ENCODE measurements at places on chromosomes 3 and 15.

- DNase-seq = no peak
Observed at GRCh38 chr3:69252141-69252540, 129.7 kb upstream of the LMOD3 start.

DNA sequence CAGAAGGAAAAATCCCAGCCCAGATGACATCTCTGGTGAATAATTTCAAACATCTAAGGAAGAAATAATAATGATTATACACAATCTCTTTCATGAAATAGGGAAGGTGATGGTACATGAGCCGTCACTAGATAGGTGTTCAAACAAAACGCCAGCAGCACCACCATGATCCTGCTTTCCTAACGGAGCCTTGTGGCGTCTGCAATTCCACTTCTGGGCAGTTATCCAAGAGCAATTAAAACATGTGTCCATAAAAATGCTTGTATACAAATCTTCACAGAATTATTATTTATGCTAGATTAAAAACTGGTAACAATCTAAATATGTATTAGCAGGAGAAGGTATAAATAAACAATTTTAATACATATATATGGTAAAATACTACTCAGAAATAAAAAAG, 33.7 kb downstream of the RTP4 start:
- DNase-seq = no peak

GRCh38 chr3:54999159-54999558, 71.3 kb upstream of the LRTM1 start:
- no peak for DNase-seq

- no peak for DNase-seq
Observed at GRCh38 chr15:59349680-59350420, 22.8 kb downstream of the MYO1E start.

- DNase-seq = peak; percentile 15
Observed at GRCh38 chr3:185253645-185254410, at the start of gene EHHADH. TSS of gene EHHADH (minus strand) at chr3:185254049. CDS start at chr3:185254022, 27 bp downstream.

DNA sequence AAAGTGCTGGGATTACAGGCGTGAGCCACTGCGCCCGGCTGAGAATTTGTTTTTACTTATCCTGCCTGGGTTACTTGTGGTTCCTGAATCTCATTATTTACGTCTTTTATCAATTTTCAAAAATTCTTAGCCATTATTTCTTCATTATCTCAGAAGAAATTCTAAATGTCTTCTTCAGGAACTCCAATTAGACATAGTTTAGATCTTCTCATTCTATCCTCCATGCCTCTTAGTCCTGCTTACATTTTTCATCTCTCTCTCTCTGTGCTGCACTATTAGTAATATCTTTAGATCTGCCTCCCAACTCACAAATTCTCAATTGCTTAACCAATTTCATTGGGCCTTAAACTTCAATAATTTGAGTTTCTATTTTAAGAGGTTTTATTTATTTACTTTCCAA, 124.4 kb upstream of the MRPS22 start:
- DNase-seq = no peak

GRCh38 chr3:66133853-66134445, 86.9 kb upstream of the SLC25A26 start:
- DNase-seq = no peak

DNA sequence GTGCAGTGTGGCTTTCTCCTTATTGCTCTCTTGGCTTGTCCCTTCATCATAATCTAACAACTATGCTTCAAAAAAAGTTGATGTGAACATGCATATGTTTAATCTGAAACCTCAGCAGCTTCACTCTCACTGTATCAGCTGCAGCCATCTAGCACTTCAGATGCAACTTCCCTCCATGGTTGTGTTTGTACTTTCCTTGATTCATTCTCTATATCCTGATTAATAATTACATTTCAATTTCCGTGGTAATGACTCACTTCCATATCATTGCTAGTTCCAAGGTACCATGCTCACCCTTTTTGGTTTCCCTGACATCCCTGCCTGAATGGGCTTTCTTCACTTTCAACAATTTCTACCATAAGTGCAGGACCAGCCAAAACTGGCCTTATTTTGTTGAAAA, 51.2 kb downstream of the MDFIC2 start:
- no peak for DNase-seq

GRCh38 chr3:168489301-168489700, 393.6 kb upstream of the GOLIM4 start:
- no peak for DNase-seq

- peak; percentile 50 for DNase-seq
Observed at GRCh38 chr15:28975766-28976179, 90.0 kb downstream of the APBA2 start.

DNA sequence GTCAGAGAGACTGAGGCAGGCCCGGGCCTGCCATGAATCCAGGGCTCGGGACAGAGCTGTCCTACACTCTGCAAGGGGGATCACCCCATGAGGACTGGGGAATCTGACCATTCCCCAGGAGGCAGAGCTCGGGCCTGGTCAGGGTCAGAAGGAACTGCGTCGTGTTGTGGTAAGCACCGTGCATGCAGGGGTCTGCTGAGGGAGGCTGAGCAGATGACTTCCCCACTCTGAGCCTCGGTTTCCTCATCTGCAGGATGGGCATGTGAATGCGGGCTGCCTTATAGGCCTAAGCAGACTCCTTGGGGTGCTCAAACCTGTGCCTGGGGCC, 61.6 kb upstream of the IQSEC1 start:
- DNase-seq = no peak

GRCh38 chr3:121722411-121722810, 27.1 kb downstream of the GOLGB1 start:
- DNase-seq = no peak

GRCh38 chr3:157465741-157466140, 29.1 kb downstream of the PTX3 start:
- no peak for DNase-seq

GRCh38 chr3:32449691-32450090, 53.0 kb downstream of the CMTM6 start:
- DNase-seq = no peak

DNA sequence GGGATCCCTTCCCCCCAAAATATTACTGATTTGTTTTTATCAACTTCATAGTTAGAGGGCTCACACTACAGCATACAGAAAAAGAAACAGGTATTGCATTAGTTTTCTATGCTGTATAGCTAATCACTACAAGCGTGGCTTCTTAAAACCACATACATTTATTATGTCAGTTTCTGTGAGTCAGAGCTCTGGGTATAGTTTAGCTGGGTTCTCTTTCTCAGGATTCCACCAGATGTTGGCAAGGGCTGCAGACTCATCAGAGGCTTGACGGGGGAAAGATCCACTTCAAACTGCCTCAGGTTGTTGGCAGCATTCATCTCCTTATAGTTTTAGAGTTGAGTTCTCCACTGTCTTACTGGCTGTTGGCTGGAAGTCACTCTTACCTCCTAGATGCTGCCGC, 328.0 kb downstream of the NLGN1 start:
- DNase-seq = no peak

GRCh38 chr3:74027121-74027520, 402.4 kb upstream of the PDZRN3 start:
- DNase-seq = no peak

- no peak for DNase-seq
Observed at GRCh38 chr15:69718916-69719315, 266.3 kb downstream of the RPLP1 start.

DNA sequence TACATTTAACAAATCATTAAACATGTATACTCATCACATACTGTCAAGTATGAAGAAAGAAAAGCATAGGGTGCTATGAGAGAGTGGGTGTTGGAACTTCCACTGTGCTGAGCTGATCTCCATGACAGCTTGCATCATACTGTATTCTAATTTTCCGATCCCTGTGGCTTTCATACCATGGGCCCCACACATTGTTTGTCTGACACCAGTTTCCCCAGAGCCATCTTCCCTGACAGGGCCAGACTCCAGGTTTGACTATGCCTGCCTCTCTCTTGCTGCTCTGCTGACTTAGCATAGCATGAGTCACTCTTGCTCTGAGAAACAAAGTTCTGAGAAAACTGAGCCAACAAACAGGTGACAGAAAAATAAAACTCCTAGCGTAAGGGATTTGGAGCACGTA, 37.0 kb upstream of the CASR start:
- no peak for DNase-seq

GRCh38 chr3:185540695-185541094, 11.7 kb downstream of the LIPH start:
- no peak for DNase-seq

- no peak for DNase-seq
Observed at GRCh38 chr3:60844256-60844655, 407.0 kb downstream of the FHIT start.

DNA sequence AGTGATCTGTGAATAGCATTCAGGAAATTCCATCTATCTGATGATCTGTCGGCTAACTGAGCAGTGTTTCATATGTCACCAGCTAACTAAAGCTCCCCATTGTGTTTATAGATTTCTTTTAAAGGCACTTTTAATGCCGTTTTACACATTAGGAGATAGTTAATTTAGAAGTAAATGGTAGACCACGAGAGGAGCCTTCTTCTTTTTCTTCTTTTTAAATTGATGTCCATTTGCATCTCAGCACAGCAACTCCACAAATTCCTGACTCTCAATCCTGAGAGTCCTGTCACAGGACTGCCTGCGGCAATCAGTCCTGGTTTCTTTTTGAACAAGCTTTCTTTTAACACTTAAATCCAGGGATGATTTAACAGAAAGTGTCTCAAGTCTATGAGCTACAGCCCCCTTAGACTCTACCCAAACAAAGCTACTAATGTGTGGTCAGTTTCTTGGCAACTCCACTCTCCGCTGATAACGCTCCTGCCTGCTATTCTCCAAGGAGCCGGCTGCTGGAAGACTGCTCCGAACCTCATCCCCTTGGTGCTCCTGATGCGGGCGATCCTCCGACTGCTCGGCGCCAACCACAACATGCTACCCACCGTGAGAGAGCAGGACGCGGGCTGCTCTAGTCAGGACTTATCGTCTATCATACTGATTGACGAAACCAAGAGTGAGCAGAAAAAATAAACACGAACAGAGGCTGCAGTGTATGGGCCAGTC, 421.4 kb downstream of the MECOM start:
- DNase-seq = no peak

GRCh38 chr3:13693441-13693840, 144.5 kb downstream of the FBLN2 start:
- no peak for DNase-seq

- no peak for DNase-seq
Observed at GRCh38 chr3:1583044-1583443, 490.2 kb downstream of the CNTN6 start.

GRCh38 chr3:72271216-72271615, 486.3 kb upstream of the PROK2 start:
- no peak for DNase-seq

DNA sequence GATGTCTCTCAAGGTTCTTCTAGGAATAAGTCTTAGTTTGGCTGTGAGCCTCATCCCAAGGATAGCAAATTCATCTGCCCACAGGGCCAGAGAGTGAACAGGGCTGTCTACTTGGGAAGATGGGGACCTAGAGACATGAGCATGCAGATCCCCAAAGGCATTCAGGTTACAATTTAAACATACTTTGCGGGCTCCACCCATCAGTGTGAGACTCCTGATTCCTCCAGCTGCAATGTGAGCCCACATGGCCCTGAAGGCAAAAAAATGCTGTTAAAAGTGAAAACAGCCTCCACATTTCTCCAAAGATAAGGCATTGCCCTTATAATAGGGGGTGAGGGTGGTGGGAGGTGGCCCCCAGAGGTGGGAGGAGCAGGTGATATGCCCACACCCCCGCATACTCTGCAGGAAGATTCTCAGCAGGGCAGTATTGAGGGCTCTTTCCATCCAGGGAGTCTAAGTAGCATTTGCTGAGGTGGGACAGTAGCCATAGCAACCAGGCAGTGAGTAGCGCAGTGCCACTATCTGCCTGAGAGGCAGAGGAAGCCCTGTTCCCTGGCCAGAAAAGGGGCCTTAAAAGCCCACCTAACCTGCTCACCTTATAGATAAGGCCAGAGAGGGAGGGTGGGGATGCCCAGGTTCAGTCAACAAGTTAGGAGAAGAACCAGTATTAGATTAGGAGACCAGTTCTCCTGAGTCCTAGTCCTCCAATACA, 31.2 kb downstream of the TGM4 start:
- DNase-seq = no peak

GRCh38 chr3:188830893-188831292, 340.9 kb upstream of the TPRG1 start:
- DNase-seq = no peak

DNA sequence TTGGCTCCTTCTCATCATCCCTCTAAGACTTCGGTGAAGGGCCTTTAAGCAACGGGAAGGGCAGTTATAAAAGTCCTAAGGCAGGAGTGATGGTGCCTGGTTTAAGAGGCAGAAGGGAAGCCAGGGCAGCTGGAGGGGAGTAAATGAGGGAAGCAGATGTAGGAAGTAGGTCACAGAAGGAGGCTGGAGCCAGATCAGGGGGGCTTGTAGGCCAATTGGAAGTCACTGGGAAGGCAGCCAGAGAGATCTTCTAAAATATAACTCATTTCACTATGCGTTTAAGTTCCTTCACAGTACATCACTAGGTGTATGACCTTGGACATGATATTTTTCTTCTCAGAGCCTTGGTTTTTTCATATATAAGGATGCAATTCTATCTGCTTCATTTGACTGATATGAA, 94.7 kb downstream of the MYH15 start:
- DNase-seq = no peak

DNA sequence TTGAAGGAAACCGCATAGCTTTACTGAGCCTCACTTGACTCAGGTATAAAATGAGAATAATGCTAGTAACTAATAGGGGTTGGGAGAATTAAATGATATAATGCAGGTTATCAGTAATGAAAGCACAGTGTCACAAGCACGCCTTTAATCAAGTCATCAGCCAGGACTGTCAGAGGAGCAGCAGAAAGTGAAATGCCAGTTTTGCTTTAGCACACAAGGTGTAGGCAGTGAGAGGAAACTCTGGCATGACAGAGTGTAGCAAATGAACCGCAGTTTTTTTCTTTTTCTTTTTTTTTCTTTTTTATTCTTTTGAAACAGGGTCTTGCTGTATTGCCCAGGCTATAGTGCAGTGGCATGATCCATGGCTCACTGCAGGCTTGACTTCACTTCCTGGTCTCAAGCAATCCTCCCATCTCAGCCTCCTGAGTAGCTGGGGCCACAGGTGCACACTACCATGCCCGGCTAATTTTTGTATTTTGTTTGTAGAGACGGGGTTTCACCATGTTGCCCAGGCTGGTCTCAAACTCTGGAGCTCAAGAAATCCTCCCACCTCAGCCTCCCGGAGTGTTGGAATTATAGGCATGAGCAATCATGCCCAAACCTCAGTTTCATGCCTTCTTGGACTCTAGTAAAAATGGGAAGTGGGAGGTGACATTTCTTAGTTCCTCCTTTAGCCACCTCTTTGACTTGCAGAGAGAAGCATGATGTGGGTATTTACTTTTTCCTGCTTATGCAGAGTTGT, 9.7 kb upstream of the SCAANT1 start:
- no peak for DNase-seq
